Activated T-helper 1 cell treated with anti-CD3 and anti-CD28 coated beads, Interleukin-2, amount 50 U/mL, for 16 hours (primary cell): ENCODE measurements at places on chromosomes 7 and 10.

DNA sequence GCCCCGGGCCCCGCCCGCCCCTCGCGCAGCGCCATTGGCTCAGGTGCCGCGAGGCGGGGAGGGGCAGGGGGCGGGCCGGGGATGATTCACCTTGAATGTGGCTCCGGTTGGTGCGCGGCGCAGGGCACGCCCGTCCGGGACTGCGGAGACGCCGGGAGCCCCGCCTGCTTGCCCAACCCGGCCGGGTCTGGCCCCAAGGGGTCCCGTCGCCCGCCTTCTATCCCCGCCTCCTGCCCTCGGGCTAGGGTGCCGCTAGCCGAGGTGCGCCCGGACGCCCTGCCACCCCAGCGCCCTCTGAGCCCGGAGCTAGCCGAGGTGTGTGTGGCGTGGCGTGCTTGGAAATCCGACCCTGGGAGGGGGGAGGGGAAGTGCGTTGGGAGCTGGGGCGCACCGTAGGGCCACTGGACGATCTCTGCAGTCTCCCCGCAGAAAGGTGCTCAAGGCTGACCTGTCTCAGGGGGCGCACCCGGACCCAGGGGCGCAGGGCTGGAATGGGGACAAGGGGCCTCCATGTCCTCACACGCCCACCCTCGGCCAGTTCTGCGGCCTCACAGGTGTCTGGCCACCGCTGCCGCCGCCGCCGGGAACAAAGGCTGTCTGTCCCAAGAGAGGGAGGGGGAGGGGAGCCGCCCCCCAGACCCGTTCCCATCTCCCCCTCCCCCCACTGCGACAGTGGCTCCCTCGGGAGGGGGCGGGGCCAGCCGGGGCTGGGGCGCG is 168.9 kb downstream of the NRF1 start:
- peak; percentile 40 for DNase-seq

GRCh38 chr10:1102831-1103230 is 46.6 kb downstream of the WDR37 start:
- DNase-seq = no peak

- DNase-seq = no peak
Measured at GRCh38 chr10:126576336-126576735, 94.2 kb downstream of the C10orf90 start.

- no peak for DNase-seq
Measured at GRCh38 chr7:84640637-84641036, 446.0 kb upstream of the SEMA3A start.
